Stimulated activated naive CD4-positive, alpha-beta T cell treated with Interleukin-2 at 50 U/mL for 16 hours (primary cell): ENCODE measurements at places on chromosomes 4 and X.

- no peak for DNase-seq
Measured at GRCh38 chr4:85777908-85778631, 303.1 kb downstream of the ARHGAP24 start.

DNA sequence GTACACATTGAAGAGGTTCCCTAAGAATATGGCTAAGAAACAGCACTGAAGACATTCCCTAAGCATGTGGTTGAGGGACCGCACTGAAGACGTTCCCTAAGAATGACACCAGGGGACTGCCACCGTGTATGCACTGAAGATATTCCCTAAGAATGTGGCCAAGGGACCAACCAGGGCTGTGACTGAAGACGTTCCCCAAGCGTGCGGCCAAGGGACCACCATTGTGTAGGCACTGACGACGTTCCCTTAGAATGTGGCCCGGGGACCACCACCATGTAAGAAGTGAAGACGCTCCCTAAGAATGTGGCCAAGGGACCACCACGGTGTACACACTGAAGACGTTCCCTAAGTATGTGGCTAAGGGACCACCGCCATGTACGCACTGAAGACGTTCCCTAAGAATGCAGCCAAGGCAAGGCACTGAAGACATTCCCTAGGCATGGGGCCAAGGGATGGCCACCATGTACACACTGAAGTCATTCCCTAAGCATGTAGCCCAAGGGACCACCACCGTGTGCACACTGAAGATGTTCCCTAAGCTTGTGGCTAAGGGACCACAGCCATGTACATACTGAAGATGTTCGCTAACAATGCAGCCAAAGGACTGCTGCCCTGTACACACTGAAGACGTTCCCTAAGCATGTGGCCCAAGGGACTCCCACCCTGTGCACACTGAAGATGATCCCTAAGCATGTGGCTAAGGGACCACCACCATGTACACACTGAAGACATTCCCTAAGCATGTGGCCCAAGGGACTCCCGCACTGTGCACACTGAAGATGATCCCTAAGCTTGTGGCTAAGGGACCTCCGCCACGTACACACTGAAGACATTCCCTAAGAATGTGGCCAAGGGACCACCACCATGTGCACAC is 22.0 kb downstream of the DHRSX start:
- DNase-seq: no peak

GRCh38 chr4:112140536-112140935 is 4.7 kb upstream of the FAM241A start:
- no peak for DNase-seq

- no peak for DNase-seq
Measured at GRCh38 chr4:31194823-31195222, 474.7 kb downstream of the PCDH7 start.

GRCh38 chrX:6293716-6294115 is 65.0 kb upstream of the NLGN4X start:
- DNase-seq: no peak

DNA sequence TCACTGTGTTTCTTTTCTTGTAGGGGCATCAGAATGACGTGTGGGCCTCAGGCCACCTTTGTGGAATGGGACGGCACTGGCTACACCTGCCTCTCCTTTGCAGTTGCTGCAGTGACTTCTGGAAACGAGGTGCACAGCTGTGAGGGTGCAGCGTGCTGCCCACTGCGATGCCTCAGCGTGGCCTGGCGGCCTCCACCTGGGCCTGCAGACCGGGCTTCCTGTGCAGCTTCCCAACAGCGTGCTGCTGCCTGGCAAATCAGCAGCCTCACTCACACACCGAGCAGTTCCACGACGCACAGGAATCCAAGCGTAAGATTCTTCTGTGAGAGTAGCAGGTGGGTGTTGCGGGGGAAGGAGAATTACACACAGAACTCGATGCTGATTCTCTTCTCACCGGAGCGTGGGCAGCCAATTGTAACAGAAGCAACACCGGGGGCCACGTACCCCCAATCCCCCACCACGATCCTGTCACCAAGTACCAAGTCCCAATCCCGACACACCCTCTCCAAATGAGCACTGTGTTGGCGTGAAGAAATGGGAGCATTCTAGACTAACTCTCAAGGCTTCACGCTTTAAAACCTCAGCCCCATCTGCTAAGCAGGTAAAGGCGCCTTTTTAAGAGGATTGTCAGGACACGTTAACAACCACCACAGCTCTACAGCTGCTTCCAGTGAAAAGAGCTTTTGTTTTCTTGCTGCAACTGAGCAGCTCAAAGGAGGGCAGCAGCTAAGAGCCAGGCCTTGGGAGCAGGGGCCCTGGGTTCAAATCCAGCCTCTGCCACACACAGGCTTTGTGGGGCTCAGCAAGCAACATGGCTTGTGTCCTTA is 16.9 kb downstream of the WDR1 start:
- peak; percentile 55 for DNase-seq

GRCh38 chrX:69493193-69493592 is 10.9 kb upstream of the NALF2 start:
- peak; percentile 9 for DNase-seq

GRCh38 chr4:123510221-123510620 is 113.6 kb downstream of the SPRY1 start:
- DNase-seq: no peak

DNA sequence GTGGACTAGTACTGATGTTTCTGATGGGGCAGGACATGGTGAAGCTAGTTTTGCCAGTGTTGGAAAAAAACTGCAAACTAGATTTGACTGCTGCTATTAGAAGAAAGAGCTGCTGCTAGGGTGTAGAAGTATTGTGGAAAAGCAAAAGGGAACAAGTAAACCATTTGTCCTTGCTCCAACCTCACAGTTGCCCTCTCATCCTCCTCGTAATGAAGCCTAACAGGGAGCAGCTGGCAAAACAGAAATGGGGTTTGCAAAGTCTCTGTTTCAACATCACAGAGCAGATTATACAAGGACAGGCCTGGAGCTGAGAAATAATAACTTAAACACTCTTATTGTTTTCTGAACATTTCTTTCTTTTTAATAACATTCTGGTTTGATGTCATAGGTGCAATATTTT is 346.2 kb downstream of the MAGEB5 start:
- DNase-seq: no peak

DNA sequence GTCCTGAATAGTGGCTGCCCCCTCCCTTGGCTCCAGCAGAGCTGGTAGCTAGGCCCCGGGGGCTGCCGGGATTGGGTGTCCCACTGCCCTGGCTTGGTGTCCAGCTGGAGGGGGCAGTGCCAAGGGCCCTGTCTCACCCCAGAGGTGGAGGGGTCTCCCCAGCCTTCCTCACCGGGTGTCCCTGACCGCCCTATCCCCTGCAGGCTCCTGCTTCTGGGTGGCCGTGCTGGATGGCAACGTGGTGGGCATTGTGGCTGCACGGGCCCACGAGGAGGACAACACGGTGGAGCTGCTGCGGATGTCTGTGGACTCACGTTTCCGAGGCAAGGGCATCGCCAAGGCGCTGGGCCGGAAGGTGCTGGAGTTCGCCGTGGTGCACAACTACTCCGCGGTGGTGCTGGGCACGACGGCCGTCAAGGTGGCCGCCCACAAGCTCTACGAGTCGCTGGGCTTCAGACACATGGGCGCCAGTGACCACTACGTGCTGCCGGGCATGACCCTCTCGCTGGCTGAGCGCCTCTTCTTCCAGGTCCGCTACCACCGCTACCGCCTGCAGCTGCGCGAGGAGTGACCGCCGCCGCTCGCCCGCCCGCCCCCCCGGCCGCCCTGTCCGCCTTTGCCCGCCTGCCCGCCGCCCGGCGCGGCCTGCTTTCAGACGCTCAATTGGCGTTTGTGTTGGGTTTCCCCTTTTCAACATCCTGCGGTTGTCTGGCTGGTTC is 4.6 kb downstream of the NAT8L start:
- no peak for DNase-seq

DNA sequence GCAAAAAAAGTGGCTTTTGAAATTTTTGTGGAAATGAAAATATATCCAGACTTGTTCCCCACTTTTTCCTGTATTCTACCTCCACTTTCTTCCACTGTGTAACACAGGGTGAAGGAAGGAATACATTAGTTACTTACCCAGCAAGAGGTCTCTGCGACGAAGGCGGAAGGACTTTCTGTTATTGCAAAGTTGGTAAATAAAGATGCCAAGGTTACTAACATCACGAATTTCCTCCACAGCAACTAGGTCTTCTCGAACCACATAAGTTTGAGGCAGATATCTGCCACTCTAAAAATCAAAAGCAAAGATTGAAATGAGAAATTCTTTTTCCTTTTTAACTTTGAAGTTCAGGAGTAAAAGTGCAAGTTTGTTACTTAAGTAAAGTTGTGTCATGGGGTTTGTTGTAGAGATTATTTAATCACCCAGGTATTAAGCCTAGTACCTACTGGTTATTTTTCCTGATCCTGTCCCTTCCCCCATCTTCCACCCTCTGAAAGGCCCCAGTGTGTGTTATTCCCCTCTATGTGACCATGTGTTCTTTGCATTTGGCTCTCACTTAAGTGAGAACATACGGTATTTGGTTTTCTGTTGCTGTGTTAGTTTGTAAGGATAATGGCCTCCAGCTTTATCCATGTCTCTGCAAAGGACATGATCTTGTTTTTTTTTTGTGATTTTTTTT is 5.8 kb downstream of the ITM2A start:
- DNase-seq: no peak

DNA sequence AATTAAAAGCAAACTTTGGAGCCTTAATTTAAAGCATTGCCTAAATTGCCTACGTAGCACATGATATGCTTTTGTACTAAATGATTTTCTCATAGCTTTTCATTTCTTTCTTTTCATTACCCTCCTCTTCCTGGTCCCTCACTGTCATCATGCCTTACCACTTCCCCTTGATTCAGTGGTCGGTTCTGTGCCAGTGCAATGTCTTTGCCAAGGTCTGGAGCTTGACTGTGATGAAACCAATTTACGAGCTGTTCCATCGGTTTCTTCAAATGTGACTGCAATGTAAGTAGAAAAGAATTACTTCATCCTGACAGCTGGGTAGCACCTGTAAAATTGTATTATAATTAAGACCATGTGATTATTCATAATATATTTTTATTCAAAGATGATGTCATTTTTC is 72.5 kb downstream of the C4orf46 start:
- no peak for DNase-seq

GRCh38 chrX:30283456-30284200 is 25.6 kb downstream of the NR0B1 start:
- no peak for DNase-seq

GRCh38 chr4:129526812-129527211 is 430.9 kb downstream of the C4orf33 start:
- DNase-seq: no peak

- no peak for DNase-seq
Measured at GRCh38 chrX:23008431-23009099, 8.8 kb downstream of the DDX53 start.

DNA sequence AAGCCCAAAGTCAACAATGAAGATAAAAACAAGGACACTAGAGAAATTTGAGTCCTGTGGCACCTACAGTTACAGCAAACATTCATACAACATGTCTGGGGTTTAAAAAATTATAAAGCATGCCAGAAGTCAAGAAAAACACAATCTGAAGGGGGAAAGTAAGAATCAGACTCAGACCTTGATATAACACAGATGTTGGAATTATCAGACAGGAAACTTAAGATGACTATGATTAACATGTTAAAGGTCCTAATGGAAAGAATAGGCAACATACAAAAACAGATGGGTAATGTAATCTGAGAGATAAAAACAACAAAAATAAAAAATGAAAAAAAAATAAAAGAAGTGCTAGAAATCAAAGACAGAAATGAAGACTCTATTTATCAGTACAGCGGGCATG is 446.5 kb downstream of the SPRY1 start:
- DNase-seq: no peak

DNA sequence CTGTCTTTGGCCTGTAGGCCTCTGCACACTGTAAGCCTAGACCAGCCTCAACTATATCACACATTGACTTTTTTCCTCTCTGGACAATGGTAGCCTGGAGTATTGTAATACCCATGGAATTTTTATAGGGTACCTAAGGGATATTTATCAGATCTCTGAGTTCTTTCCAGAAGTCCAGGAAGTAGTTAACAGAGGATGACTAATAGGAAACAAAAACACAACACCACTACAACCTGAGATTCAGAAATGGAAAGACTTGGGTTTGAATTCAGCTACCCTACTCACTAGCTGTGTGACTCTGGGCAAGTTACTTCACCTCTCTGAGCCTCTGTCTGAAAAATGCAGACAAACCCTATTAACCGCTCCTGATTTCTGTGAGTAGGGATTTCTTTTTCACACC is 7.7 kb upstream of the STX18 start:
- DNase-seq: no peak

GRCh38 chr4:153426207-153426885 is 39.8 kb upstream of the TMEM131L start:
- no peak for DNase-seq

- DNase-seq: no peak
Measured at GRCh38 chrX:26653050-26653449, 437.1 kb downstream of the MAGEB5 start.

DNA sequence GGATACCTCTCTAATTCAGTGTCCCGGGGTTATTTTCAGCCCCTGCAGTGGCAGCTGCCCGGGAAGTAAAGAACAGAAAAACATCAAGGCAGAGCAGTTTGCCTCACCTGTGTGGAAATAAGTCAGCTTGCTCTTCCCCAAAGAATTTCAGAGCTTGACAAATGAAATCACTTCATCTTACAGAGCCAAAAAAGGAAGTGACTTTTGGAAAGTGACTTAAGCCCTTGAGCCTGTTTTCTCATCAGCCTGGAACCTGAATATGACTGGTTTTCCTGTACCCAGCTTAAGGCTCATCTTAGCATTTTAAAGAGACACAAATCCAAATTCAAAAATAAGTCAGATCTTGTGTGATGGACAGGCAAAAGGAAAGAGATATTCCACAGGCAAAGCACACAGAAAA is 211.6 kb downstream of the RCHY1 start:
- DNase-seq: no peak

GRCh38 chr4:138426786-138427185 is 184.6 kb upstream of the SLC7A11 start:
- no peak for DNase-seq

- no peak for DNase-seq
Measured at GRCh38 chr4:69759189-69759604, 1.2 kb downstream of the SULT1B1 start.

- peak; percentile 16 for DNase-seq
Measured at GRCh38 chr4:1792832-1793495, at the start of gene FGFR3. FGFR3 (plus strand) TSS chr4:1793293; CDS start chr4:1793935, 642 bp downstream.

GRCh38 chr4:104113850-104114249 is 380.8 kb downstream of the CXXC4 start:
- no peak for DNase-seq

DNA sequence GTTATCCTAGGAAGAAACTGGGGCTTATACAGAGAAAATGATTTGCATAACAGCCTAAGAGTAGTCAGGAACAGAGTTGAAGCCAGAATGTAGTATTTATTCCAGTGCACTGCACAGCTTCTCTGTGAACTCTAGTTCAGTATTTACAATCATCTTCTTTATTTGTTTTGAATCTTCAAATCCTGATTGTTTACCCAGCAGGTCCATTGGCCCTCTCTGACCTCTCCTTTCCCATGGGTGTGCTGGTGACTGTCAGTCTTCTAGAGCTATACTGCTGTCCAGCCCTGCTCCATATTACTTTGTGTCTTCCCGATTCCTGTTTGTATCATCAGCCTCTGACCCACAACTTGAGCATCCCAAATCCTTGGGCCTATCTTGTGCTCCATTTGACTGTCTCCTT is 301.9 kb upstream of the HS3ST1 start:
- DNase-seq: no peak
